ENCODE measurements at places on chromosomes 13 and 19. TPM values are rescaled to one million over a fixed set of nuclear protein-coding genes. Genes with fewer than 3 reads are reported as not detected.

BEST2 gene
- total RNA-seq: not detected

ATP8A2 gene
- not detected for total RNA-seq

VAV1 gene
- not detected for total RNA-seq

DNA sequence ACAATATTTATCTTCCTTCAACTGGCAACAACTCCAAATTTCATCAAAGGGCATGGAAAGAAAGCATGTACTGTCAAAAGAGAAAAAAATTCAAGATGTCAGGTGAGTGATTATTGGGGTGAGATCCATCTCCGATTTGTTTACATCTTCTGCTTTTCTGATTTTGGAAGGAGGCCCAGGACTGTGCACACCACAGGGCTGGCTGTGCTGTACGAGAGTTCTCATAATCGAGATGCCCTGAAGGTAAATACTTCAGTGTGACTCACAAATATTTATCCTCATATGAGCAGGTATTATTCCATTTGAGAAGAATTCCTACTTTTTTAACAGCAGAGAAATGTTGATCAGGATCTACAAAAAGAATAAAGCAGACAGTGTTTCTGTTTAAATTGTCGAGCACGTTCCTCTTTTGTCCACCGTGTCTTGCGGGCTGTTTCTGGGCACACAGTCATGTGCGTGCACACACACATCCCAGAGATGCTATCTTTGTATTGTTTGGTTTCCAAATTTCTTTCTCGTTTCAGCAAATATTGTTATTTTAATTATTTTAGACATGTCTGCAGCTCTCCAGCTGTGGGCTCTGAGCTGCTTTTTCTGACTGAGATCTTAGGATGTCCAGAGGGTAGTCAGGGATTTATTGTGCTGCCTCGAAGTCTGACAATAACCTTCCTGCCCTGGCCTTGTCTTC is 103.8 kb downstream of the KL start:
- no peak for DNase-seq
